ENCODE measurements at places on chromosomes 2 and 18.
A peak's percentile ranks its signal among the peaks of the same experiment; 100 is the strongest.

DNA sequence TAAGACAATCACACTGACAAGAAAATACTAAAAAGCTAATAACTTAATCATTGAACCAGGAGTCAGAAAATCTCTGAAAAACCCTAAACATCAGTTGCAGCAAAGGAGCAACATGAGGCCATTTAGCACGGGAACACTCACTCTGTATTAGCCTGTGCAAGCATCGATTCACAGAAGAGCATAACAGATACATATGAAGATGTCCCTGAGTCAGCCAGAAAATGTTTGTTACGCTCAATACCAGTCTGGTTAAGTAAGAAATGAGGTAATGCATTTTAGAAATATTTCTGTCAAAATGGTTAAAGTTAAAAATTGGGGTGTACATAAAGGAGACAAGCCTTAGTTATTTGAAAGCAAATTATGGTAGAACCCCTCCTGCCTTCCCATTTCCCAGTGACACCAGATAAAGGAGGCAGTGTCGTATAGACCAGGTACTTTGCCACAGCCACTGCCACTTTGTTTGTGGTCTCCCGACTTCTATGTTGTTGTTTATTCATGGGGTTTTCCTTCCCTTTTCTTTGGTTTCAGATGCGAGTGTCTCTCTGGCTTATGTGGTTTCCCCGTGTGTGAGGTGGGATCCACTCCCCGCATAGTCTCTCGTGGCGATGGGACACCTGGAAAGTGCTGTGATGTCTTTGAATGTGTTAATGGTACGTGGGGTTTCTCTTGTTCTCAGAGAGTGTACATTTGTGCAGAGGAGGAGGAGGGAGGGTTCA lies 108.6 kb downstream of the CRIM1 start:
- DNase-seq, result no peak

GRCh38 chr2:106336108-106336507 lies 132.1 kb downstream of the RGPD3 start:
- DNase-seq, result no peak

DNA sequence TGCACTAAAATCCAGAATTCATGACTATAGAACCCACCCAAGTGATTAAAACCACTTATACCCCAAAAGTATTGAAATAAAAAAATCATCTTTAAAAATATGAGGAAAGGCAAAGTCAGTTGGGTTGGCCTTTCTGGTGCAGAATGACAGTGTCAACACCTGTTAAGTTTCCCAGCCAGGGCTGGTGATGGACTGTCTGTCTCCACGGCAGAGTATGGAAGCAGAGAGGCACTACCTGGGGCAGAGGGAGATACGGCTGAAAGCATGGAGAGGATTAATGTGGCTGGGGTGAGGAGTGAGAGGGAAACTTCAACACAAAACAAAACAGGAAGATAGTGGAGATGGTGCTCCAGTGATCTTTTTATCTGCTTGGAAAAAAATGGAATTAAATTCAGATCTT lies 215.8 kb downstream of the FAM210A start:
- no peak for DNase-seq

DNA sequence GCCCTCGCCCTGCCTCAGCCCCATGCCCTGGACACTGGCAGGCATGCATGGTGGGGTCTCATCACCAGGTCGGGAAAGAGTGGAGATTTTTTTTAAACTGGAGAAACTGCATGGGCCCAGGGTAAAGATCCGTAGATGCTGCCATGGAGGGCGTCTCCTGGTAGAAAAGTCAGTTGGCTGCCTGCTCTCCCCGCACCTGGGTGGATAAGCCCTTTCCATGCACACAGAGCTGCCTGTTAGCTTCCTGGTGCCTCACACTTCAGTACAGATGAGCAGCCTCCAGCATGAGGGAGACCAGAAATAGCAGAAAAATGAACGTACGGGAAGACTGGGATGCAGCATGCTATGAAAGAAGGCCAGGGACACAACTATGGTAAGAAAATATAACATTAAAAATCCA lies 92.0 kb downstream of the ASAP2 start:
- no peak for DNase-seq

DNA sequence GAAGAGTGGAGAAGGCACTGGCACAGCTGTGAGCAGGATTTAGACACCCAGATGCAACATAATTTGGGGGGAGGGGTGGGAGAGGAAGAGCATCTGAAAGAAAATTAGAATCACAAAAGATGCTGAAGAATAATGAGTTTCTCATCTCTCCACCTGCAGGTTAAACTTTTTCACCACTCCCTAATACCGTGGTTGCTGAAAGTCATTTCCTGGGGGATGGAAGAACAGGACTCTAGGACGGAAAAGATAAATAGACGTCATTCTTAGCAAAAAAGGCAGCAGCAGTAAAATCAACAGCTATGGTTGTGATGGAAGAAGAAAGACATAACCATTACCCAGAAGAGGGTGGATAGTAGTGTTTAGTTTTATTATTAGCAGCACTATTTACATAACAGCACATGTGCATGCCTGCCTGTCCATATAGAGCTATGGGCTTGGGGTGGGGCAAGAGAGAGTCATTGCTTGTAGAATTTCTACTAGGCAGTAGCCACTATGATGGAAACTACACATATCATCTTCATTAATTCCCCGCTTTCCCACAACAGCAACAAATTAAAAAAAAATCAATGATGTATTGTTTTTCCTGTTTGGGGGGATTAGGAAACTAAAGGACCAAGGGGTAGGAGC lies 212.2 kb downstream of the TRIB2 start:
- no peak for DNase-seq

GRCh38 chr2:54741250-54741649 lies 17.8 kb downstream of the EML6 start:
- DNase-seq, result no peak

GRCh38 chr2:69774984-69775982 lies 33.3 kb downstream of the ANXA4 start:
- DNase-seq, result peak; percentile 27

GRCh38 chr2:24365826-24366225 lies 5.5 kb upstream of the ITSN2 start:
- DNase-seq, result no peak
